ENCODE measurements at places on chromosomes 2 and 18. TPM values are rescaled to one million over a fixed set of nuclear protein-coding genes. Genes with fewer than 3 reads are reported as not detected.

DNA sequence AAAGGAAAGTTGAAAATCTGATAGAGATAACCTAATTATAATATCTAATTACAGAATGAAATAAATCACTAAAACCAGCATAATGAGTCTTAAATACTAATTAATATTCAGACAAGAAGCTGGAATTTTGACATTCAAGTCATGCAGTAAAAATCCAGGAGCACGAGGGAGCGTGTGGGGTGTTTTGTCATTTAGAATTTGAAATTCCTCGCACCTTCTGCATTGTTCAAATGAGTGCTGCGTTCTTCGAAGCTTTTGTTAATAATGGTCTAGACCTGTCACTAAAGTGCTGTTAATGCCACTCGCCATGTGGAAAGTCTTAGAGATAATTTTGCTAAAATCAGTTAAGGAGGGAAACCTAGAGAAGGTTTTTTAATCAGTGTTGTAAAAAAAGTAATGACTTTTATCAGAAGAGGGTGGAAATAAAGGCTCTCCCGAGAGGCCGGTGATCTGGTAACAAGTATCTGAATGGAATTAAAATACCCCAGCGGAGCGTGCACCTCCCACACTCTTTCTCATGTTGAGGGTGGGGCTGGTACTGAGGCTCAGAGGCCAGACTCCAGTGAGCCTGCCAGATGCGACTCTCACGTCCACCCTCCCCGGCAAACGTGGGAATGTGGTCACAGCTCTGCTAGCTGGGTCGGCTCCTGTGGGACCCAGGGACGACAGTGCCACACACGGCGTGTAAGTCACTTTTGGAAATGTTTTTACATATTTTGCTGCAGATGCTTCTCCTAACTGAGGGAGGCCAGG is 69.4 kb upstream of the MYT1L start:
- no peak for DNase-seq

DNA sequence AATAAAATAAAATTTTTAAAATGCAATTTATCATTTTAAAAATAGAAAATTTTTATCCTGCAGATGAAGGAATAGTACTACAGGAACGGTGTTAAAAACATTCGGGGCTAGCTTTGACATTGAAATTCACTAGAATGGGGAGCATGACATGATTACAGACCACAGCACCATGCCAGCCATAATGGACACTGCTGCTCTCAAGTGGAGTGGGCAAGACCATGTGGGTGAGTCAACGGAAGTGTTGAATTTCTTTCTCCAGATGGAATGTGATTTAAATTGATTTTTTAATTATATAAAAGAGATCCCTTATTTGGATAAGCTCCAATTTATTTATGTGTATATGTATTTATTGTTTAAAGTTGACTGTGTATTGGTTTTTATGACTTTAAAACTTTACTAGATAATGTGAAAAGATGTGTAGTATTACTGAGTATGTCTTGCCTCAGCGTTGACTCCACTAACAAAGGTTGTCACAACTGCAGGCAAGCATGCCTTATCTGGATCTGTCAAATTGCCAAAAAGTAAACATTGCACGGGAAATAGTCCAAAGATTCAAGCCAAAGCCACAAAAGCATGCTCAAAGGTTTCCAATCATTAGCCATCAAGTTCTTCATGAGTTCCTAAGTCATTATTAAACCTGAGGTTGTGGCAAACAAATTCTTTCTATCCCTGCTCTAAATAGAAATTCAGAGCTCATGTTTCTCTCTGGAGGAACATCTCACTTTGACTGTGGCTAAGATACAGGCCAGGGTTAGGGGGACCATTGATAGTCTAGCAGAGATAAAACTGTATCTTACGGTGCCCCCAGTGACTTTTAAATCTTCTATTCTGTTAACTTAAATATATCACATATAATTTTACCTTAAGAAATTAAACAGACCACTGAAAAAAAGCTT is 536.9 kb downstream of the TMX3 start:
- DNase-seq: peak; percentile 42

- no peak for DNase-seq
Observed at GRCh38 chr2:105294844-105295481, 34.6 kb downstream of the TGFBRAP1 start.

DNA sequence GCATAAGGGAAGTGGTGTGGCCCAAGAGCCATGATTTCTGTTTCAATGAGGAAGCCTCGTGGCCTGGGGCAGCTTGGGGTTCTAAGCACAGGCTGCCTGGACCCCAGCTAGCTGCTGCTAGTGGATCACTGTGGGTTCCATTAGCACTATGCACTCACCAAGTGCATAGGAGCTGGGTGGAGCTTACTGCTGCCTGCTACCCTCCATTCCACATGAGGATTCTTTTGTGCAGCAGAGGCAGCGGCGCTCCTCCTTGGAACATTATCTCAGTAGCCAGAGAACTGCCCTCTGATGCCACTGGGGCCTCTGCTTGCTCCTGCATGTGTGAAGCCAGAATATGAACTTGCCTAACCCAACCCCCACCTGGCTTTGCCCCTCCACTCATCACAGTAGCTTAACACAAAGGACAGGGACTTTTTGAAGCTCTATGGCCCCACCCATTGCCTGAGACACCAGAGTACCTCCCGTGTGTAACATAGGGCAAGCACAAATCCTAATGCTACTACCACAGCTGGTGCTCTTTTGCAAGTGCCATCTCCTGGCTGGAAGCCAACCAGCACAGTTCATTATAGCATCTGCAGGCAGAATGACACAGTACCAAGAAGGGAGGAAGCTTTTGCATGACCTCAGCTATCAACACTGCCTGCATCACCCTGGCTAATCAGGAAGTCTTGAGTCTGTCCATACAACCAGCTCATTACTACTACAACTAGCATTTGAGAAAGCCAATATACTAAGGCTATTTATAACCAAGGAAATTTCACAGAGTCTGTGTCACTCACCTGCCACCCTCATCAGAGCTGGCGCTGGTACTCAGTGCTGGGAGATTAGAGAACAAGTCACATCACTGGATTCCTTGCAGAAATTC is 297.0 kb upstream of the GULP1 start:
- no peak for DNase-seq

DNA sequence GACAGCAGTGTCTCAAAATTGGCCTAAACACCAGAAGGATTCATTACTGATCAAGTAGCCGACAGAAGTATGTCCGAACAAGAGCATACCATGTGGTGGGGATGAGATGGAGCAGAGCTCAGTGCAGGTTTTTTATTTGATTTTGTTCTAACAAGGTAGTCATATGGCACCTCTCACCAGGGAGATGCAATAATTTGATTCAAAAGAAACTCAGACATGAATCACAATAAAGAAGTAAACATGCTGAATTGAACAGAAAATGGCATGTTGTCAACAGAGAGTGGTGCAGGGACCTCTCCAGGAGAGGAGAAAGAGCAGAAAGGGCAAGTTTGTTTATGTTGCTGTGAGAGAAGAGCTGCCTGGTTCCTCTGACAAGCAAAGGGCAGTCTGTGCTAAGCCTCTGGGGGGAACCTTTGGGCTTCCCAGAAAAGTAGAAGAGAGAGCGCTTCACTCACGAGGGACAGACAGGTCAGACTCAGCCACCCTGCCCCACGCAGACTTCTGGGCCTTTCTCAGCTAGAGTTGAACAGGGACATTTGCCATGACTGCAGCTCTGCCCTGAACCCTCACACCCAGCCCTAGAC is 351.3 kb upstream of the RAB12 start:
- no peak for DNase-seq

- DNase-seq: no peak
Observed at GRCh38 chr2:29261003-29261402, 145.8 kb downstream of the CLIP4 start.

- no peak for DNase-seq
Observed at GRCh38 chr2:152418688-152419087, 83.7 kb downstream of the FMNL2 start.

DNA sequence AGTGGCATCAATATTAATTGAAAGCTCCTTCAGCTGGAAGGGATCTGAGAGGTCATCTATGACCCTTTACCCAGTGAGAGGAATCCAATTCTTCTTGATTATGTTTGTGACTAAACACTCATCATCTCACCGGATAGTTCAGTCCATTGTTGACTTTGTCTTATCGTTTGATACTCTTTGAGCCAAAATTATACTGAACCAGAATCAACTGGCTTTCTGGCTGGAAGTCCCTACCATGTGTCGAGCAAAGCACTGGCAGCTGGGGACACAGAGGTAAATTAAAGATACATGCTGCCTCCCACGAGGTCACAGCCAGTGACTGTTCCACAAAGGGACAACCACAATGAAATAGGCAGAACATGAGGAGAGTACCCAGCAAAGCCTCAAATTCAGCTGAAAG is 91.4 kb upstream of the FHL2 start:
- DNase-seq: no peak

DNA sequence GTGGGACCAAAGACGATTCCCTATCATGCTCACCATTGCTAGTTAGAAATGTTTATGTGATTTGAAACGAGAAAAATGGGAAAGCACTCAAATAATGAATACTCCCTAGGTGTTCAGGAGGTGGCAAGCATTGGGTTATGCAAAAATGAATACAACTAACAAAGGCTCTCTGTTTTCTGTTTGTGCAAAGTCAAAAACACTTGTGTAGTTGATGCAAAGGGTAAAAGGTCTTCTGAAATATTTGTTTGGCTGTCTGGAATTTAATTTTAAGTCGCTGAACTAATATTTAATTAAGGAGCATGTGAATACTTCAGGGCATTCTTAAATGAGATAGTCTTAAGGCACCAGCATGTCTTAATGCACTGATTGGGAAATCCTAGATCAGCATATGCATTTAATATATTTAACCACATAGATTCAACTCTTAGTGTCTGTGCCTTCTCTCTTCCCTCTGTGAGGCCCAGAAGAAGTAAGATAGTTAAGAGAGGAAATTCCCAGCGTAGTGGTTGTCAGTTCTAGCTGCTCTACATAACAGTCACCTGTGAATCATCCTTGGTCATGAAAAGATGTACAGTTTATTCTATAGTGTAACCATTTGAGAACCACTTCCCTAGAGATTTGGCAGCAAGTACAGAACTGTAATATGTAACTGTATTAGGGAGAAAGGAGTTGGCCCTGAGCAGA is 111.9 kb downstream of the EPC2 start:
- no peak for DNase-seq

- DNase-seq: no peak
Observed at GRCh38 chr2:174327021-174327840, 7.5 kb upstream of the SP9 start.

DNA sequence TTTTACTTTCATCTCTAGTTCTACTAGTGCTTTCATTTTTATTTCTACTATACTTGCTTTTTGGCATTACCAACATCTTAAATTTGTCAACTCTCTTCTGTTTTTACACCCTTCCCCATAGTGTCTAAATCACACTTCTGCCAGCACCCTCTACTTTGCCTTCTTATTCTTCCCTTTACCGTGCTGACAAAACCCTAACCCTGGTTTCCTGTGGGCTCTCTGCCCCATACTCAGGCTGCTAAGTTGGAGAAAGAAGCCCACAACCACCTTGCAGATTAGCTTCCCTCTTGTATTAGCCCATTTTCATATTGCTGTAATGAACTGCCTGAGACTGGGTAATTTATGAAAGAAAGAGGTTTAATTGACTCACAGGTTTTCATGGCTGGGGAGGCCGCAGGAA is 24.8 kb downstream of the GIGYF2 start:
- DNase-seq: no peak

GRCh38 chr2:80737047-80737446 is 432.5 kb upstream of the LRRTM1 start:
- DNase-seq: no peak

DNA sequence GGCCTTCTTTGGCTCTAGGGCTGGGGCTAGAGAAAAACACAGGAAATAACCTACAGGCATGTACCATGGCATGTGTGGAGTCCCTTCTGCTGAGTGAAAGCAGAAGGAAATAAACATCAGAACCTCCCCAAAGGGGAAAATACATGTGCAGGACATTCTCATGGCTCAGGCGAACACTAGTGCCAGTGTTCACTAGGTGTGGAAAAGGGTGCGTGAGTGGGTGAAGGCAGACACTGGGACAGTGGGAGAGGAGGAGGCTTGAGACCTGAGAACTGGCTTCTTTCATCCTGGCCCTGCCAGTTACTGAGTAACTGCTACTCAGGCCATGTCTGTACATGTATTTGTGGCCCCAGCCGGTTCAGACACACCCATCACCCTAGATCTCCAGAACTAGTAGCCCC is 268.2 kb downstream of the PRKCE start:
- DNase-seq: no peak

DNA sequence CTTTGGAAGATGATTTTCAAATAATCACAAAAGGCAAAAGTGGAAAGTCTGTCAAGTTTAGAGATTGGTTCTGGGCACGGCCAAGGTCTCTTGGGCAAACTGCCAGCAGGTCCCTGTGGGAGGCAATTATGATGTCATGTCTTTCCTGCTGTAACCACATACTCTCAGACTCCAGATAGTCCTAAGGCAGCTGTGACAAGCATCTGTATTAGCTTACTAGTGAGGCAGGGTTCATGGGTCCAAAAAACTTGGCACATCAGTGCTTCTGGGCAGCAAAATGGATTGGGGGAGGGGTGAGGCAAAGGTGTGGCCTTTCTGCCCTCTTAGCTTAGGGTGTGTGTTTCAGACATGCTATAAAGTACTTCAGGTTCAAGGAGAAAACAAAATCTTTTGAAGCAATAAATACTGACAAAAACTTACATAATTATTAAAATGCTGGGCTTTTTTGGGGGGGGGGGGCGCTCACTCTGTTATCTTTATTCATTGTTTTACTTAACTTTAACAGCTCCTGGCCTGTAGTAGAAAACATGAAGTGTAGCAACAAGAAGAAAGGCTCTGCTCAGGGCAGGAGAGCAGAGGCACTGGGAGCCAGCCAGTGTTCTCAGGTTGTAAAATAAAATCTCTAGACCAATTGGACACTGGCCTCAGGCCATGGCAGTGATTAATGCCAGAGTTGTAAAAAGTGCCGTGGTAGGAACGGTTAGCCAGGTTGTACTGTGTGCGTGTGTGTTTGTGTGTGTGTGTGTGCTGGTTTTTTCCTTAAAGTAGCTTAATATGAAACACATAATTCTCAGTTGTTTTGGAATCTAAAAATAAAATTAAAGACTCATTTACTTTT is 14.3 kb upstream of the TANC1 start:
- peak; percentile 70 for DNase-seq

- no peak for DNase-seq
Observed at GRCh38 chr2:168934826-168935225, 33.7 kb downstream of the G6PC2 start.

GRCh38 chr2:236882930-236883329 is 202.8 kb upstream of the COPS8 start:
- DNase-seq: no peak

DNA sequence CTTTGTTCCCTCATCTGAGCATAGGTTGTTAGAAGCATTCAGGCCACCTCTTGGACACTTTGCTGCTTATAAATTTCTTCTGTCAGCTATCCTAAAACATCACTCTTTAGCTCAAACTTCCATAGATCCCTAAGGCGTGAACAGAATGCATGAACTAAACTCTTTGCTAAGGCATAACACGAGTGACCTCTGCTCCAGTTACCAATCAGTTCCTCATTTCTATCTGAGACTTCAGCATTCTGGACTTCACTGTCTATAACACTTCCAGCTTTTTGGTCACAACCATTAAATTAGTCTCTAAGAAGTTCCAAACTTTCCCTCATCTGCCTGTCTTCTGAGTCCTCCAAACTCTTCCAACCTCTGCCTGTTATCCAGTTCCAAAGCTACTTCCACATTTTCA is 8.3 kb upstream of the VWA3B start:
- no peak for DNase-seq

Gene LCT
- not detected for total RNA-seq

Gene IL1R1
- 14.6 TPM for total RNA-seq

Gene PCARE
- not detected for total RNA-seq

Gene COL4A4
- under 0.01 TPM for total RNA-seq

Gene NFU1
- total RNA-seq: 36.3 TPM

Gene ALPI
- total RNA-seq: not detected

Measured in glomerular endothelial cell (primary cell).